ENCODE measurements at places on chromosomes 7 and 10.

DNA sequence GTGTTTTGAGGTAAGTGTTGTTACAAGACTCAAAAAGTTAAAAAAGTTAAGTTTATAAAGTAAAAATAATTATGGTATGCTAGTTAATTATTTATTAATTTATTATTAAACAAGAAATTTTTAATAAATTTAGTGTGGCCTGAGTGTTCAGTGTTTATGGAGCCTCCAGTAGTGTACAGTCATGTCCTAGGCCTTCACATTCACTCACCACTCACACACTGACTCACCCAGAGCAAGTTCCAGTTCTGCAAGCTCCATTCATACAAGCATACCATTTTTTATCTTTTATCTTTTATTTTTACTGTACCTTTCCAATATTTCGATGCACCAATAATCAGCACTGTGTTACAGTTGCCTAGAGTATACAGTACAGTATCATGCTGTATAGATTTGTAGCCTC lies 381.2 kb upstream of the MGMT start:
- DNase-seq: no peak

DNA sequence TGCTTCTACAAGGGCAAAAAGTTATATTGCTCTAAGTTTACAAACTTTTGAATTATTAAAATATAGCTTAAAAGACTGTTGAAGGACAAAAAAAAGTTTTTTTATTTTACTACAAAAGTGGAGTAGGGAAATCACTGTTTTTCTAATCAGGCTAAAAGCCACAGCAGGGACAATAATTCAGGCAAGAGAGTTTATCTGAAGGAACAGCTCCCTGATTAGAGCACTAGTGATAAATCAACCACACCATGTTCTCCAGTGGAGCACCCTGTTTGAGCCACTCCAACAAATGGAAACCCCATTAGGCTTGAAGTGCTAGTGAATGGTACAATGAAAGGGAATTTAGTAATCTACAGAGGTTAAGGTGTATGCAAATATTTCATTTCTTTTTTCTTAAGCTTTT lies 357.1 kb downstream of the SEMA3D start:
- no peak for DNase-seq

DNA sequence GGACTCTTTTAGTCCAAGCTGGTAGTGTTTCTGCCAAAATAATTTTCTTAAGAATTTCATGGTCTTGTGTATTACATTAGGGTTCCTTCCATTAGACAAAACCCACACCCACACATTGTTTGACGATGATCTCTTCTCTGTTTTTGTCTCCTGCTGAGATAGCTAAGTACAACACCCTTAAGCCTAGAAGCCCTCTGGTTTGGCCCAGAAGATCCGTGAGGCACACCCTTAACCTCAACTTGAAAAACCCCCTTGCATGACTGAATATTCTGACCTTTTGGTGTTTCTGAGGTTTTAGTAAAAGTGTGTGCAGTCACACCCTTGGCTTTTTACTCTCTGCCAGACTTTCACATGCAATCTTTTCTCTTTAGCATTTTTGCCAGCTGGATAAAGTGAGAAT lies 29.3 kb upstream of the ERCC6 start:
- no peak for DNase-seq

GRCh38 chr10:101716891-101717659 lies 22.1 kb upstream of the FBXW4 start:
- no peak for DNase-seq

DNA sequence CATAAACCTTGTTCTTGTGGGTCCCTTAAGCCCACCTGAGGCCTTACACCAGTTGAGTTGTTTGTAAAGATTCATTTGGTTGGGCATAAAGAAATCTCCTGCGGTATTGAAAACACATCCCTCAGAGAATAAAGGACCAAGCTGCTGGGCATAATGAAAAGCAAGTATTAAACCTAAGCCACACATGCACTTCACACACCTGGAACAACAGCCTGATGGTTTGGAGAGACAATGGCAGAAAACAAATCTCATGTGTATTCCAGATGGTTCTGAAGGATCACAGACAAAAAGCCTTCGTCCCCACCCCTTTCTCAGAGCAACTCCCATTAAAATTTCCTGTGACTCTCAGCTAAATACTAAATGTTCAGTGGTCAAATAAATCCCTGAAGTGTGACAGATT lies 44.2 kb downstream of the FEZF1 start:
- no peak for DNase-seq

DNA sequence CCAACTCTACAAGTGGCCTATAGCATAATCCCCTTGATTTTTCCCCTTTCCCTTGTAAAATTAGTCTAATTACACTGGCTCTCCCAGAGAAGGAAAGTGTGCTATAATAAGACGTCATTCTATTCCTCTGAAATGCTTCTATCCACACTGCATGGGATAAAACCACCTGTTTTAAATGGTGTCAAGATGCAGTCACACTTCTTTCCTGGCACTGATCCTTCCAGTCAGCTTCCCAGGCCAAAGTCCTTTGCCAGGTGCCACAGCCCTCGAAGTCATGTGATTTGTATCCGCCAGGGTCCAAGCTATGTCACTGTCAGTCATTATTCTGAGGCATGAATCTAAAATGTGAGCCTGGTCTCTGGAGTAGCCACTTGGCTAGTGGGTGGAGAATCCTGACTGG lies 169.0 kb upstream of the KIAA1217 start:
- no peak for DNase-seq

GRCh38 chr10:5446390-5446926 lies 34.1 kb downstream of the NET1 start:
- DNase-seq: peak; percentile 91

DNA sequence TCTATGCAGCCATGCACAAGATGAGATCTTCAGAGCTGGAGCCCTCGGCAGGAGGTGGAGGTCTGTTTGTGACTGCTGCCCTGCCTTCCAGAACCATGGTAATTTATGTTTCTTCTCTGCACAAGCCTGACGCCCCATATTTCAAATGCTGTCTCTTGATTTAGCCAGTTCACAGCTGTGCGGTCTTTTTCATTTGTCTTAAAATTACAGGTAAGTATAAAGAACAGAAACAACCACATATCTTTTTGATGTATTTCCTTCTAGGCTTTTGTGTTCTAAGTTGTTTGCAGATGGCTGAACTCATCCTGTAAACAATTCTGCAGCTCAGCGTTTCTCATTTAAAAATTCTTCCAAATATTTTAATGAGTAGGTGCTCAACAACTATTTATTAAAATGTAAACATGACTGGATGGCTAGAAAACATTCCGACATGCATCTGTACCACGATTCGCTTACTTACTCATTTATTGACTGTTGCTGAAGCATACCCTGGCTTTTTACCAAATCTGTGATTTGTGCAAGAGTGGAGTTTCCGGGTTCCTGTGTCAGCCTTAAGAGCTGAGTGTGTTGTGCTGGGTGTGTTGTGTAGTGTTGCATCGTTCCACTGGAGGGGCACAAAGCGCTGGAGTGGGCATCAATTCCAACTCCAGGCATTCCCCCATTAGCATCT lies 58.9 kb downstream of the PIP4K2A start:
- no peak for DNase-seq

GRCh38 chr7:116324582-116324981 lies 114.2 kb downstream of the TES start:
- no peak for DNase-seq

- DNase-seq: no peak
These were observed 2.5 kb downstream of the CCDC6 start for GRCh38 chr10:59903871-59904270.

DNA sequence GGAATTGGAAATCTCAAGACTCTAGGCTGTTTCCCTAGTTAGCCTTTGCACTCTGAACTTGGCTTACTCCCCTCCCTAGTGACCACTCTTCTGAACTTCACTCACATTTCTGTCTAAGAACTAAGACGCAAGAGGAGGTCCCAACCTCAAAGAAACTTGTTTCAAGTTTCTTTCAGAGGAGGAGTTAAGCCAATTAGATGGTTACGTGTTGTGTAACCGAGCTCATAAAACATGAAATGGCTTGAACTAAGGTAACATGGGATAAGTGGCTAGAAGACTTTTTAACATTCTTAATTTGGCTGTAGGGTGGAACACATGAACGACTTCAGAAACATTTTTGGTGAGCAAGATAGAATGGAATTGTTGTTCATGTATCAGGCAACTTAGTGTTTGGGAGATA lies 39.5 kb upstream of the SEC61G start:
- DNase-seq: no peak

DNA sequence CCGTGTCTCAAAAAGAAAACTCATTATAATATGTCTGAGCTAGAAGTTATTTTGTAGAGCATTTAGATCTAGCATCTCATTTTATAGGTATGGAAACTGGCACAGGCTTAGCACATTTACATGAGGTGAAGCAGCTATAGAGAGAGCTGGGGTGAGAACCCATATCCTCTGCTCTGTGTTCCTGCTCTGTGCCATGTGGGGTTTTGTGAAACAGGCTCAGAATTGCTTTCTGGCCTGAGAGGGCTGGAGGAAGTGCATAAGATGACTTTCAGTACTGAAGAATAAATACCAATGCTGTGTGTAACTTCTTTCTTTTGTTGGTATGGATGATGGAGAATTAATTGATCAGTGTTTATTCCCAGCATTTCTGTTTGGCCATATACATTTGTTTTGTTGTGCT lies 159.1 kb downstream of the LRRC4 start:
- no peak for DNase-seq

- DNase-seq: peak; percentile 31
These were observed 3.4 kb downstream of the KCNH2 start for GRCh38 chr7:150974468-150975391.

DNA sequence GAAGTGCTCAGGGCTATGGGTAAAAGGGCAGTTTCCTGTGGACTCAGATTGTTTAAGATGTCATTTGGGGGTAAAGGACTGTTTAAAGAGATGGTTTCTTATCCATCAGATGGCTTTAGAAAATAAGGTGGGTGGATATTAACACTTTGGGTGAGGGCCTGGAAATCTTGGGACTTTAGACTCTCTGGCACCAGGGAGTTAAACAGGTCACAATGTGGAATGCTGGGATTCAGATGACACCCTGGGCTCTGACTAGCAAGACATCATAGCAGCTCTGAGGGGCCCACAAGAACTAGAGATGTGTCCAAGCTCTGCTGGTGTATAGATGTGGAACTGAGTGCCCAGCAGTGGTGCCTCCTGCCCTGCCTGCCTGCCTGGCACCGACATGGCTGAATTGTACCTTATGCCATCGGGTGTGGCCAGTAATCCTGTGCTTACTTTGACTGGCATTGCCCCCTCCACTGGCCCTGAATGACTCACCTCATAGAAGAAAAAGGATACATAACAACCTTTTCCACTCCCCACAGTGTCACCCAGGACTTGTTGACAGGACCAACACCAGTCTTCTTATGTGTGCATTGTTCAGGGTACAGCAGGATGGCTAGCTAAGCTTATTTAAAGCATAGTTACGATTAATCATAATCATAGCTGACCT lies 100.0 kb upstream of the PRR15 start:
- DNase-seq: no peak

DNA sequence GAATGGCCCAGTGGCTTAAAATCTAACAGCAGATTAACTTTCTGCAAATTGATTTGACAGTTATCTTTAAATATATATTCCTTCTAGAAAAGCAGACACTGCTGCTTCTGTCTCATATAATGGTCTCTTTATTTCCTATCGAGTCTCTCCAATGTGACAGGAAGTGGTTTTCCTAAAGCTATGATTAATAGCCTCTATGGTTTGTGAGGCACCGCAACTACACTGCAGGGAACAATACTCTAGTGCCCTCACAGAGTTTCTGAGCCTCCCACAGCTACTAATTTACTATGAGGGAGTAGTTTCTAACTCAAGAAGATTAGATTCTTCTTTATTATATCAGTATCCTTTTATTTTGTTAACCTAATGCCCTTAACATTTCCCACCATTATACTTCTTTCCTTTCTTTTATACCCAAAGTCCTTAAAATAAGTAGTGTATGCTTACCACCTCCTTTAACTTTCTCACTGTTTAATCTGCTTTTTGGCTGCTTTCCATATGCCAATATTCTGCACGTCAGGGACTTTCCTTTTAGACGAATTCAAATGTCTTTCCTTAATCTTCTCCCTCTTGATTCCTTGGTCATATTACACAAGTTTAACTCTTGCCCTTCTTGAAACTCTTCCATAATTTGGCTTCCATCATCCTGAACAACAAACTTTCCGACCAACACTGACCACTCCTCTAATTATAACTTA lies 23.8 kb upstream of the AHR start:
- DNase-seq: peak; percentile 70

DNA sequence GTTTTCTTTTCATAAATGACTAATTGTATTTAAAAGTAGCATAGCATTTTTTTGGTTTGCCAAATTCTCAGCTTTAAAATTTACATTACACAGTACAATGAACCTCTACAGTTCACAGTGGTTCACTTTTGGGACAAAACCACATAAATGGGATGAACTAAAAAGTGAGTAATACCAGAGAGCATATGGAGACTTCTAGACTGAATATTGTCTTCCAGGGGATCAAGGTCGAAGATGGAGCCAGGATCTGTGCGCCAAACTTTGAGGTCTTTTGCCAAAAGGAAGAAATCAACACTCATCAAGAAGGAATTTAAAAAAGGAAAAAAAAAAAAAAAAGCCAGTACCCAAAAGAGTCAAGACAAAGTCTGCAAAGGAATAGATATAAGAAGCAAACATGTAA lies 87.5 kb downstream of the NEBL start:
- DNase-seq: no peak

DNA sequence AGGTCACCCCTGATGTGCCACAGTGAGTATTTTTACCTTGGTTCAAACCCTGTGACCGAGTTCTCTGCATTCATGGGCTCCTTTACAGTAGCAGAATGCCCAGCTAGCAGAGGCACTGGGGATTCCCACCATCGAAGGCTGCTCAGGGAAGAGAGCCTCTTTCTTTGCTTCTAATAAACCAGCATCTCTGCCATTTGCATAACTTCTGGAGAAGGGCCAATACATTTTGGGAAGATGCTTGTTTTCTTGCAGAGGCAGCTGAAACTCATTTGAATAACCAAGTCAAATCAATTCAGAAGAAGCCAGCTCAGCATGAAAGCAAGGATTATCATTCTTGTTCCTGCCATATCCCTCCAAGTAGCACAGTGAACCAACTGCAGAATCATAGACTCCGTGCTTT lies 82.9 kb upstream of the WDR11 start:
- DNase-seq: no peak

GRCh38 chr10:126011995-126012394 lies 115.6 kb downstream of the FANK1 start:
- no peak for DNase-seq

- DNase-seq: peak; percentile 52
These were observed 114.6 kb upstream of the RET start for GRCh38 chr10:42962110-42962901.

Measured in Kasumi-1 (cell line).